Activated naive CD8-positive, alpha-beta T cell treated with anti-CD3 and anti-CD28 coated beads, Interleukin-2, amount 50 U/mL, for 24 hours (primary cell): ENCODE measurements at places on chromosomes 13 and 19.

DNA sequence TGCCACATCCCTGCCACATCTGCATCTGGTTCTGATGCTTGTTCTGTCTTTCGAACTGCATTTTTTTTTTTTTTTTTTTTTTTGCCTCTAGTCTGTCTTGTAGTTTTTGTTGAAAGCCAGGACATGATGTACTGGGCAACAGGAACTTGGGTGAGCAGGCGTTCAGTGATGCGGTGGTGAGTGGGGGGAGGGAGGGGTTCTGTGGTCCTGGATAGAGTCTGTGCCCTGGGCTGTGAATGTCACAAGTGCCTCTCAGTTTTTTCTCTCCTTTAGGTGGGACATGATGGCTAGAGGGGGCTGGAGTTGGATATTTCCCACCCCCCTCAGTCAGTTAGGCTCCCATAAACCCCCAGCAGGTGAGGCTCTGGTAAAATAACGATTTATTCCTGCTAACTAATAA is 3.5 kb downstream of the CEACAM4 start:
- no peak for DNase-seq

DNA sequence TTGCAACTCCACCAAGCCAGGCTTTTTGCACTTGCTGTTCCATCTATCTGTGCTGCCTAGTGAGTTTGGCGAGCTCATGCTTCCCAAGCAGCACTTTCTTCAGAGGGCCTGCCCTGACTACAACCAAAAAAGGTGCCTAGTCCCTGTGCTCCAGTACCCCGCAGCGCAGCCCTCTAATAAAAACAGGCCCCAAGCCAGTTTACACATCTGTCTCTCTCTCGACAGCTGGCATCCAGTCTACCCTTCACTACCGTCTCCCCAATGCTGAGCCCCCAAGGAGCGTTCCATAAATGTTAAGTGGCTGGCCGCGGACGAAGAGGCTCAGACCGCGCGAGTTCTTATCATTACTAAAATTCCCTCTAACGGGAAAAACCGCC is 512 bp downstream of the MED4 start:
- DNase-seq, result peak; percentile 16

GRCh38 chr19:43711751-43712355 is 4.0 kb upstream of the IRGC start:
- DNase-seq, result no peak

DNA sequence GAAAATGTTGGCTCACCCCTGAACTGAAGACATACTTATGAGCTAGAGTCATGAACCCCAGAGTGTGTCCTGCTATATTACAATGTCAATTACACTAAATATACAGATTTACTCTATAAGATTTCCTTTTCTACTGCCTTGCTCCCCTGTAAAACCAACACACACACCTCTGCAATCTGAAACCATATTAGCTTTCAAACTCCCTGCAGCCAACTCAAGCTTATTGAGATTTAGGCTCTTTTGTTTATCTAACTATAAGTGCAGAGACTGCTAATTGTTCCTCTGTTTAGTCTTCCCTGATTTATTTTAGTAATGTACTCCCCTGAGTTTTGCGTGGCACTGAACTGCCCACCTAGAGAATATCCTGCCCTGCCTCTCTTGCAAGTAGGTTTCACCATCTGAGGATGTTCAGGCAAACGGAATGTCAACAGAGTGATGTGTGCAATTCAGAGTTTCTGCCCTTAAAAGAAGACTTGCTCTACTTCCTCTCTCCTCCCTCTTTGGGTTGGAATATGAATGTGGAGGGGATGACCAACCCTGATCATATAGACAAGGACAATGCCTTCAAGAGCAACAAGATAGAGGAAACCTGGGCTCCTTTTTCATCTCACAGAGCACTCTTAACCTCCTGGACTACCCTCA is 22.3 kb downstream of the FAM216B start:
- DNase-seq, result no peak

DNA sequence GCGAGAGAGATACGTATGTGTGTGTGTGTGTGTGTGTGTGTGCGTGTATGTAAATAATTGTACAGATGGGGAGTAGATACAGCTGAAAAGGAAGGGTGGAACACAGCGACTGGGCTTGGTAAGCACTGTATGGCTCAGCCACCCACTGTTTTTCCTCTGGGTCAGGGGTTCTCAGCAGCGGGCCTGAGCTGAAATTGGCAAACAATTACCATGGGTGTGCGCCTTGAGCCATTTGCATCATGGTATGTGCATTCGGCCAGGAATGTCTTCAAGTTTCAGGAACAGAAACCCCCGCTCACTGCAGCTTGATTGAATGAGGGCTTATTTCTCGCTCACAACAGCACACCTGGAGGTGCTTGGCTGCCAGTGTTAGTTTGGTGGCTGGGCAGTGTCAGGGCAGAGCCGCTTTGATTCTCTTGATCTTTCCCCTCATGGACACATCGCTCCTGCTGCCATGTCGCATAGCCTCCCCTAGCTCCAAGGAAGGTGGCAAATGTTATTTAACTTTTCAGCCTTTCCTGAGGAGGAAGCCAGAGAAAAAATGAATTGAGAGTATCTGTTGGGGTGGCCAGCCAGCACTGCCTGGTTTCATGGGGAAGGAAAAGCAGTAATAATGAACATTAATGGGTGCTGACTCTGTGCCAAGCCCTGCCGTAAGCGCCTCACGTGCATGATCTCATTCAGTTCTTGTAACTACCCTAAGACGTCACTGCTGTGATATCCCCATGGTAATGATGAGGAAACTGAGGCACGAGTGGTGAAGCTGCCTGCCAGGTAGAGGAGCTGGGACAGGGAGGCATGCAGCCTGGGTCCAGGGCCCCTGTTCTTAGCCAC is 126.9 kb downstream of the SIPA1L3 start:
- DNase-seq, result no peak

DNA sequence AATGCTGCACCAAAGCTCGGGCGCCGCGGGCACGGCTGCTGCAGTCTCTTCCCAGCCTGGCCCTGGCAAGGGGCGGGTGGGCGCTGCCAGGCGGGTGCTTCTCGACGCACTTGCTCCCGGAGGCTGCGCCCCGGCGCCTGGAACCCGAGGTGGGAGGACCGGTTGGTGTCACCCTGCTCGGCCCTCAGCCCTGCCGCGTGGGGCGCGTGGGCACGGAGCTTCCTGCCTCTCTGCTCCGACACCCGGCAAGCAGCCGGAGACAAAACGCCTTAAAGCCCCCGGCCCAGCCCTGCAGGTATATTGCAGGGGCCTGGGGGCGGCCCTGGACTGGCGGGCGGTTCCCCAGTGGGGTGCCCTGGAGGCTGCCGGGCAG is 34.7 kb downstream of the BTBD2 start:
- no peak for DNase-seq

- no peak for DNase-seq
Measured at GRCh38 chr19:13092606-13093235, 9.9 kb downstream of the LYL1 start.

- no peak for DNase-seq
Measured at GRCh38 chr13:103866048-103866447, 799.8 kb upstream of the SLC10A2 start.

DNA sequence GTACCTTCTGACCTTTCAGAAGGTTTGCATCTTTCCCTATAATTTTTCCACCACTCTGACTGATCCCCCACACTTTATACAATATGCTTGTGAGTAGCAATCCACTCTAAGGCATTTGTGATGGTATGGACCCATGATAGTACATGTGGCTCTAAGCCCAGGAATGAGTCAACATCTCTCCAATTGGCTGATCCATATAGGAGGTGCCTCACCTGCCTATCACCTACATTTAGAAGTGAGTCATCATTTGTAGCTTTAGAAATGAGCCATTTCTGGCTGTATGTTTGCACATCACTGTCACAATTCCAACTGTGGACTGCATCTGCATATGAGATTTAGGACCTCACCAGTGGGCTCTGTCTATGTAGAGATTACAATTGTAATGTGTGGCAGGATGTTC is 133.1 kb upstream of the ZNF91 start:
- DNase-seq, result no peak

DNA sequence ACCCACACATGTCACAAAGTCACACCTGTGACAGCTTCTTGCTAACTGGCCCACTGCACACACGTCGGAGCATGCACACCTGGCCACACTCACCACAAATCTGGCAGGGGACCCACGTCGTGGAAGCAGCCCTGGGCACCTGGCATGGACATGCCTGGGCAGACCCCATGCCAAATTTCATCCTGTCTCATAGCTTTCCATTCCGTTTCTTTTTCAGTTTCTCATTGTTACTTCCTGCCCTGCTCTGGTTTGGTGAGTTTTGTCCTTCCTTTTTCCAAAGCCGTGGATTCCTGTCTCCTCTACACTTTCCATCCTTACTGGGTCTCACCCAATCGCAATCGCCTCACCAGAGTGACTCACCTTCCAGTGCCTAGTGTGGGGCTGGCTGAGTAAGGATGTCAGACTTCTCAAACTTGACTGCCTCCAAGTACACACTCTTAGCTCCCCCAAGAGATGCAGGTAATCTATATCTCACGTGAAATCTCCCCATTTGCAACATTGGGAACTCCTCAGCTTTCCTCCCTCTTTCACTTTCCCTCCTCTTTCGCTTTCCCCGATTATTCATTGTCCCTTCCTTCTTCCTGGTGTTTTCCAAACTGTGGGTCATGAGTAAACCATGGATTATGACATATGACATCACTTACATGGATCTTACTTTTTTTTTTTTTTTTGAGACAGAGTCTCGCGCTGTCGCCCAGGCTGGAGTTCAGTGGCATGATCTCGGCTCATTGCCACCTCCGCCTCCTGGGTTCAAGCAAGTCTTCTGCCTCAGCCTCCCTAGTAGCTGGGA is 1.6 kb upstream of the BBC3 start:
- peak; percentile 29 for DNase-seq

DNA sequence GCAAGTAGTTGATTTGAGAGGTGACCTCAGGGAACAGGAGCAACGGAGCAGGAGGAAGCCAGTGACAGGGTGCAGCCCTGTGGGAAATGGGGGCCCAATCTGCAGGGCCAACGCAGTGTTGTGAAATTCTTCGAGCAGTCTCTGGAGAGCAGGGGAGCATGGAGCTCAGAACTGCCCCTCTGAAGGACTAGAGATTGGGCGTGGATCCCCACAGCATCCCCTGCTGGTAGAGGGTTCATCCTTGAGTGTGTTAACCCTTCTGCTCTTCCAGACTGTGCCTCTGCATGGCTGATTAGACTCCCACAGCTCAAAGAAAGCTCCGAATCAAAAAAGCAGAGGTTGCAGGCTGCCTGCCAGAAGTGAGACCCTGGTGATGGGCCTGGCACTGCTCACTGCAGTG is 77.9 kb upstream of the UQCRFS1 start:
- no peak for DNase-seq

GRCh38 chr13:26599860-26600259 is 42.4 kb downstream of the WASF3 start:
- no peak for DNase-seq

DNA sequence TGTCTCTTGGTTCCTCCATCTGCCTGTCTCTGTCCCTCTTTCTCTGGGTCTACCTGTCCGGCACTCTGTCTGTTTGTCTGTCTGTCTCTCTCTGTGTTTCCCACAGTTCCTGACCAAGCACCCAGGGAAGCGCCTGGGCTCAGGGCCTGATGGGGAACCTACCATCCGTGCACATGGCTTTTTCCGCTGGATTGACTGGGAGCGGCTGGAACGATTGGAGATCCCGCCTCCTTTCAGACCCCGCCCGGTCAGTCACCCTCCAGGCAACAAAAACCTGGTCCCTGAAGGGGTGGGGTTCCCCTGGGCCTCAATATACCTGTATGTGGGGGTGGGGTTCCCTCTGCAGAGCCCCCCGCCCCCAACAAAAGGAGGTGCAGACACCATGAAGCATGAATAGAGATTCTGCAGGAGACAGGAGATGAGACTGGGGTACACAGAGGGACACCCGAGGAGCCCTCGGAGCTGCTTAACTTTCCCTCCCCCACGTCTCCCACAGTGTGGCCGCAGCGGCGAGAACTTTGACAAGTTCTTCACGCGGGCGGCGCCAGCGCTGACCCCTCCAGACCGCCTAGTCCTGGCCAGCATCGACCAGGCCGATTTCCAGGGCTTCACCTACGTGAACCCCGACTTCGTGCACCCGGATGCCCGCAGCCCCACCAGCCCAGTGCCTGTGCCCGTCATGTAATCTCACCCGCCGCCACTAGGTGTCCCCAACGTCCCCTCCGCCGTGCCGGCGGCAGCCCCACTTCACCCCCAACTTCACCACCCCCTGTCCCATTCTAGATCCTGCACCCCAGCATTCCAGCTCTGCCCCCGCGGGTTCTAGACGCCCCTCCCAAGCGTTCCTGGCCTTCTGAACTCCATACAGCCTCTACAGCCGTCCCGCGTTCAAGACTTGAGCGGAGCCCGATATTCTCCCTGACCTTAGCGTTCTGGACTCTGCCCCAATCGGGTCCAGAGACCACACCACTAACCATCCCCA is 2.6 kb upstream of the CACNG7 start:
- peak; percentile 83 for DNase-seq

GRCh38 chr19:1177322-1178114 is 3.5 kb upstream of the SBNO2 start:
- DNase-seq, result no peak

DNA sequence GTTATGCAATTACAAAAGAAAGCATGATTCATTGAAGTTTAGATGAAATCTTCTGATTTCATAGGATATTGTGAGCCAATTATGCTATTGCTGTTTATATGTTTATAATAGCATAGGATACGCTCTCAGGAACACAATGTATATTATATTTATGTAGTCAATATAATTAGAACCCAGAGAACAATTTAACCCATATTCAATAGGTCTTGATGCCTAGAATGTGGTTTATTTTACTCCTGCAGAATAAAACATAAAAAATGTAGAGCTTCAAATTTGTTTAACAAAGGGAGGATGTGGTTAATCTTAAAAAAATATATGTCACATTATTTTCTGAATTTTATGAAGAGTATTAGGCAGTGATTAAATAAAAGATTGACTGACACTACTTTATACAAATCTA is 380.8 kb upstream of the SPRY2 start:
- DNase-seq, result no peak

DNA sequence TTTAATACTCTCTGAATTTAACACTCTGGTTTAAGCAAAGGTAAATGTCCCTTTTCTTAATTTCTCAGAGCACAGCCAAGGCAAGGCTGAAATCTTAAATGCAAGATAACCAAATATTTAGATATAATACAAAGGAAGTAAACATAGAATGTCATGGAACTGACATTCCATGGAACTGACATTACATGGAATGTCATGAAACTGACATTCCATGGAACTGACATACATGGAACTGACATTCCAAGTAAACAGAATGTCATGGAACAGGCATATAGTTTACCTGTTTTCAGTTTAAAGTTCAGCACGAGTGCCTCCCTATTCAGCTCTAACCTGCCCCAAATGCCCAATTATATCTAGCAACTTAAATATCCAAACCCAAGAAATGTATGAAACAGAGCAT is 21.8 kb downstream of the FGF14 start:
- no peak for DNase-seq
